ENCODE measurements at places on chromosomes 16 and 17.

GRCh38 chr16:57266531-57267260 is 17.8 kb downstream of the PLLP start:
- DNase-seq = no peak

DNA sequence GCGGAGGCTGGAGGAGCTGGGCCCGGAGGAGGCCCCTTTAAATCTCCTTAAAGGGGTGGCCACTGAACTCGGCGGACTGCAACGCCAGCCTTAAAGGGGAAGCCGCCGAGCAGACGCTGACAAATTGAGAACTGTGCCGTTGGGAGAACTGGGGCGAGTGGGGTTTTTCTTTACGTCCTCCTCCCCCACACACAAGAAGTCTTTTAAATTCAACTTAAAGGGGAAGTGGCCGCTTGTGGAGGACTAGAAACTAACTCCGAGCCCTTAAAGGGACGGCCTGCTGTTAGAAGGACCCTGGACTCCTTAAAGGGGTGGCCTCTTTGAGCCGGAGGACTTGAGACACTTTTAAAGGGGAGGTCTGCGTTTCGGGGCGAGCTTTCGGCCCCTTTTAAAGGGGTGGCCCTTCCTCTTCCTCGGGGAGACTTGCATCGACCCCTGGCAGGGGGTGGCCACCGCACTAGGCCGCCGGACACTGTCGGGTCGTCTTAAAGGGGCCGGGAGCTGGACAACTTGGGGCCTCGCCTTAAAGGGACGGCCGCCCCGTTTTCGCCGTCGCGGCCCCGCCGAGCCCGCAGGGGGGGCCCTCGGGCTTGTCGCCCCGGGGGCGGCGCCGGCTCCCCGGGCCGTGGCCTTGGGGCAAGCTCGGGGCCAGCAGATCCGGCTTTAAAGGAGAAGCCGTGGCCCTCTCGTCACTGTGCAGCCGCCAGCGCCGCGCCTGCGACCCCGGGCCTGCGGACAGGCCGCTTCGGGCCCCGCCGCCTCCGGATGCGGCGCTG is 688 bp downstream of the FBRS start:
- DNase-seq = peak; percentile 47

- DNase-seq = no peak
These were observed 160.7 kb downstream of the IRX5 start for GRCh38 chr16:55091213-55091870.

- no peak for DNase-seq
These were observed 166.5 kb upstream of the ANKFN1 start for GRCh38 chr17:55986817-55987216.

DNA sequence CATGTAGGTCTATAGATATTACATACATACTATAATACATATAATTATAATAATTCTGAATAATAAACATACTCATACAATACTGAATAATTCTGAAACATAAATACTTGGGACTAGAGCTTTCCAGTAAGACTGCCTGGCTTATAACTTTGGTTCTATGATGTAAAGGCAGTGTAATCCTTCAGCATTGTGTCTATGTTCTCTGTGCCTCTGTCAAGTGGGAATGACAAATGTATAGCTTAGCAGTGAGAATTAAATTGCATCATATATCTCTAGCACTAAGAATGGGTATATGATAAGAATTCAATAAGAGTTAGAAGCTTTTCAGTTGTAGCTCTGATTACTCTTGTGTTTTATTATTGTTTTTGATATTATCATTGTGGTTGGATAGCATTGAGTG is 1469.3 kb downstream of the CDH8 start:
- DNase-seq = no peak

DNA sequence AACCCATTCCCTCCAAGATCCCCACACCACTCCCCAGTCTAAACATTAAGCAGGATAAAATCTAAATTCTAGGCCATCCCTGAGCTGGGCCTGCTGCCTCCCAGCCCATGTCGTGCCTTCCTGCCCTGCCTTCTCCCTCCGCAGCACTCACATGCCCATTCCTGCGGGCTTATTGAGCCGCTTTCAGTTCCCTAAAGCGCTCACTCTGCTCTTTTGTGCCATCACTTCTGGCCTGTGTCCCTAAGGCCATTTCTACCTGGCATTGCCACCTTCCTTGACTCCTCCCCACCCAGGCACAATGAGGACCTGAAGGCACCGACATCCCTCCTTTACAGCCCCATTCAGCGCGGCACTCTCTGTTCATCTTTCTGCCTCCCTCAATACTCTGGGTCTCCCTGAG is 13.0 kb upstream of the RAB5C start:
- no peak for DNase-seq

GRCh38 chr16:1968146-1968953 is 1.7 kb downstream of the RNF151 start:
- no peak for DNase-seq

DNA sequence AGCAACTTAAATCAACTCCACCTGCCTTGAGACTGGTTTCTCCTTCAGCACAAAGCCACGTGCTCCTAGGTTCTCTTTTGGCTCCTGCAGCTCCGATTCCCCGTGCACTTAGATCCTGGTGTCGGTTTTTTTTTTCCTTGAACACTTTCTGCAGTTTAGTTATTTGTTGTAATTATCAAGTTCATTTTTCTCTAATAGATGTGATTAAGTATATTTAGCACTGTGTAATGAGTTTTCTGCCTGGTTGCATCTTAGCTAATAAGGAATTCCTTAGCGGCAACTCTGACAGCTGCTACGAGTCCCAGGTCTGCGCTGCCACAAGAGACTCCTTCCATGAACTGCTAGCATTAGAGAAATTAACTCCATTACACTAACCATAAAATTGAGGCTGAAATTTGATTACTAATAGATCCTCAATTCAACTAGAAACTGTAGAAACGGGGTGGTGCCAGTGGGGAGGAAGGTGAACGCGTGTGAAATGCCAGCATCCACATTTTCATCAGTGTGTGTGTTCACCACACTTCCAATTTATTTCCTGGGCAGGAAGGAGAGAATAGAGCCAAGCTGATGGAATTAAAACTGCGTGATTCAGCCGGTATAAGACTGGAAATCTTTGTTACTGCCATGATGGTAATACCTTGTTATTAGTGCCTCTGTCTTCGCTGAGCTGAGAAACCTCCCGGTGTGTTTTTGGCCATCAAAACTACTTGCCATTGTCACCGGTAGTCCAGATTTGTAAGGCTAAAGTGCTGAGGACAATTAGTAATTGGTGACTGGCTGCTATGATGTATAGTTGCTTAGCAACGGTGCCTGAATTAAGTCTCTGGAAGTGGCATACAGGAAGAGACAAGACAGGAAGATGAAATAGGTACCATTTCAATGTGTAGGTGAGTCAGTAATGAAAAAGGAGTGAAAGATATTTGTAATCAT is 232.4 kb downstream of the IRX3 start:
- DNase-seq = no peak

GRCh38 chr16:66344533-66345145 is 21.9 kb upstream of the CDH5 start:
- DNase-seq = no peak

GRCh38 chr16:67954421-67955196 is 10.7 kb upstream of the LCAT start:
- no peak for DNase-seq

DNA sequence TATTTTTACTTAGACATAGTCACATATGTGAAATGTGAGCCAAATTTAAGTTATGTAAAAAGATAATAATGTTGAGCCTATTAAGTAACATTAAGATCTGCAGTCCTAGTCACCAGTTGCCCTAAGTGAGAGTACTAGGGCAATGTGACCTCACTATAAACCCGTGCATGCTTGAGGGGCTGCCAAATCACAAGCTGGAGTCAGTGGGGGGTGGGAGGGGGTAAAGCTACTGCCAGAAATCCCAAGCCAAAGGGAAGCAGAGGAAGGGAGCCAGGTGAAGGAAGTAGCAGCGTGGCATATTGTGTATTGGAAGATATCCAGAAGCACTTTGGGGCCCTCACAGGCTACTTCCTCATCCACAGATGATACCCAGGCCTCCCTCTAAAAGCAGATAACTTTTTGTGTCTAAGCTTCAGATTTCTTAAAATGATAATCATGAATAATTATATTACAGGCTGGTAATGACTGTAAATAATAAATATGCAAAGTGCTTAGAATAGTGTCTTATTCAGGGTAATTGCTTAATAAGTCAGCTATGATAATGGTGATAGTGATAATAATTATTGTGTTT is 134.1 kb downstream of the CA10 start:
- DNase-seq = no peak

DNA sequence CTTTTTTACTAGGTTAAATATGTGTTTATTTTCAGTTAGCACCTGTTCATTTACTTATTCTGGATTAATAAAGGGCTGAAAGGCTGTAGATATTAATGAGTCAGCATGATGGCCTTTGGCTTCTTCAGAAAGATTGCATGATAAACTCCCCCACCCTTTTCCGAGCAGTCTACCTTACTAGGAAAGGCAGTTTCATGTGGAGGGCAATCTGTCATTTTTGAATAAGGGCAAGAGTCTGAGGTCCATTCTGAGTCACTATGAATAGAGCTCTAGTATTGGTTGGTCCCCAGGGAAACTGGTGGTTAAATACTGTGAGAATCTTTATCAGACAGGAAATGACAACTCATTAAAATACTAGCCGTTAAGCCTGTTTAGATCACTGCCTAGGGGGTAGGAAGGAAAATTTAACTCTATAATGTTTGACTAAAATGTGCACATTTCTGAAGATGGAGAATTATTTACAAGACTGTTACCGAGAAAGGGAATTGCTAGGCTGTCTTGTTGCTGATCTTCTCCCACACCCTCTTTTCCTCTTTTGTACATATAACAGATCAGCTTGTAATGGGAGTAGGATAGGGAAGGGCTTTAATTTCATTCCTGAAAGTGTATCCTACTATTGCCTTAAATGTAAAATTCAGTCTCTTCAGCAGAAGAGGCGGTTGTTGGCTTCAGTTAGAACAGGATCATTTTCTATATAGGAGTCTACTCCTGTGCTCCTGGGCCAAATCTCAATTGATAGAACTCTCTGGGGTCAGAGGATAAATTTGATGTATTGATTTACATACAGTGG is 63.3 kb downstream of the TUBD1 start:
- DNase-seq = no peak

DNA sequence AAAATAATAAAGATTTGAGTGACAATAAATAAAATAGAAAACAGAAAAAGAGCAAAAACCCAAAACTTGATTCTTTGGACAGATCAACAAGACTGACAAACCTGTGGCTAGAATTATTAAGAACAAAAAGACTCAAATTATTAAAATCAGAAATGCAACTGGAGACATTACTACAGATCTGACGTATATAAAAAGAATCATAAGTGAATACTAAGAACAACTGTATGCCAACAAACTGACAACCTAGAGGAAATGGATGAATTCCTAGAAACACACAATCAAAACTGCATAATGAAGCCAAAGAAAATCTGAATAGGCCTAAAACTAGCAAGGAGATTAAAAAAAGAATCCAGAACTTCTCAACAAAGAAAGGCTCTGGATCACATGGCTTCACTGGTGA is 47.4 kb downstream of the NETO2 start:
- no peak for DNase-seq

- peak; percentile 59 for DNase-seq
These were observed 772 bp upstream of the CHCT1 start for GRCh38 chr17:60421273-60422161.

- DNase-seq = no peak
These were observed 298.6 kb downstream of the SEC14L1 start for GRCh38 chr17:77439189-77440018.

- no peak for DNase-seq
These were observed 10.2 kb downstream of the GABARAPL2 start for GRCh38 chr16:75576384-75576811.

DNA sequence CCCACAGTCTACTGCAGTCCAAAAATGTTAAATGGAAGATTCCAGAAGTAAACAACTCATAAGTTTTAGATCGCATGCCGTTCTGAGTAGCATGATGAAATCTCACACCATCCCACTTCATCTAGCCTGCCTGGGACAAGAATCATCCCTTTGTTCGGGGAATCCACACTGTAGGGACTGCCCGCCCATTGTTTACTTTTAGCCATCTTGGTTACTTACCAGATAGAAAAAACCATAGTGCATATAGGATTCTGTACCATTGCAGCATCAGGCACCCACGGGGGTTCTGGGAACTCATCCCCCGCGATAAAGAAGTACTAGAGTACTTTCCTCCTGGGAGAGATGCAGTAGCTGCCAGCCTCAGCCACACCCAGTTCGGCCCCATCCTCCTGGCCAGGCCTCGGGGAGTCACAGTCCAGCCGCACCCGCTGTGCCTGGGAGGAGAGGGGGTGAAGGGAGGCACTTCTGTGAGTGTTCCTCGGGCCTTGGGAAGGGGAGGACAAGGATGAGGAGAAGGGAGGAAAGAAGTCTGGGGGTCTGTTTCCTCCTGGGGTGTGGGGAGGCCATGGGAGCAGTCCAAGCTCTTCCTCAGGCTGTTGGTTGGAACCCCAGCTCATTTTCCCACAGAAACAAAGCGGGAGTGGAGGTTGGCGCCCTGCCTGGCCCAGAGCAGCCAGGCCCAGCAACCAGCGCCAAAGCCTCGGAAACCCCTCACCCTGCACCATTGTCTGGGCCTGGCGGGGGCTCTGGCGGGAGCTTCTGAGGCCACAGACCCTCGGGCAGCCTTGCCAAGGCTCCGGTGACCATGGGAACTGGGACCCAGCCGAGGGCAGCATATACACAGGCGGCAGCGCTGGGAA is 8.9 kb downstream of the TRIM47 start:
- DNase-seq = no peak

DNA sequence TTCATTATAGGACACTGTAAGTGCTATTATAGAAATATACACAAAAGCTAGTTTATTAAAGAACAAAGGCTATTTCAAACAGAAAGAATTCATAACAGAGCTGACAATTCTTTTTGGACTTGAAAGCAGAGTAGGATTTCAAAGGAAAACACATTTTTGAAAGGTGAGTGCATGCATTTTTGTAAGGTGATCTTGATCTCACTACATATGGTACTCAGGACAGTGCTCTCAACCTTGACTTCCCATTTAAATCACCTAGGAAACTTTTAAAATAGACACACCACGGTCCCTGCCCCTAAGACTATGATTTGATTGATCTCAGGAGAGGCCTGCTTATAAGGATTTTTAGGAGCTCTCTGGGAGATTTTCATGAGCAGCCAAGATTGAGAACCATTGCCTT is 1362.0 kb downstream of the CDH8 start:
- no peak for DNase-seq

GRCh38 chr16:84794186-84794585 is 25.6 kb upstream of the CRISPLD2 start:
- no peak for DNase-seq

- no peak for DNase-seq
These were observed 1.8 kb downstream of the NKD1 start for GRCh38 chr16:50550035-50550434.

DNA sequence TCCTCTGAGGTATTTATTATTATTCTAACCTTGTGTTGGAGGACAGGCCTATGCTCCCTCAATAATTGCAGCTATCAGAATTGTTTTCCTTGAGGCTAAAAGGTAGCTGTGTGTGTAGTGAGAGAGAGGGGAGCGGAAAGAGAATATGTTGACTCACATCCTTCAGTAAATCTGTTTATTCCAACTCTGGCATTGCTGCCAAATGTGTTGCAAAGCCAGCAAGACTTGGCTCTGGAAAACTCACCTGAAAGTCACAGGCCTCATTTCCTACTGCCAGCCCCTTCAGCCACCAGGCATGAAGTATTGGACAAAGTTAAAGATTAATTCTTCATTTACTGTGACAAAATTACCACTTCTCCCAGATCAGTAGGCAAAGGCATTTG is 9.6 kb downstream of the CA10 start:
- no peak for DNase-seq

GRCh38 chr17:48597778-48598631 is 4.4 kb upstream of the HOXB5 start:
- DNase-seq = no peak

Data from activated CD8-positive, alpha-beta memory T cell treated with anti-CD3 and anti-CD28 coated beads for 1 hour (primary cell).